HT1080 (cell line): ENCODE measurements at places on chromosomes 5 and 9.

DNA sequence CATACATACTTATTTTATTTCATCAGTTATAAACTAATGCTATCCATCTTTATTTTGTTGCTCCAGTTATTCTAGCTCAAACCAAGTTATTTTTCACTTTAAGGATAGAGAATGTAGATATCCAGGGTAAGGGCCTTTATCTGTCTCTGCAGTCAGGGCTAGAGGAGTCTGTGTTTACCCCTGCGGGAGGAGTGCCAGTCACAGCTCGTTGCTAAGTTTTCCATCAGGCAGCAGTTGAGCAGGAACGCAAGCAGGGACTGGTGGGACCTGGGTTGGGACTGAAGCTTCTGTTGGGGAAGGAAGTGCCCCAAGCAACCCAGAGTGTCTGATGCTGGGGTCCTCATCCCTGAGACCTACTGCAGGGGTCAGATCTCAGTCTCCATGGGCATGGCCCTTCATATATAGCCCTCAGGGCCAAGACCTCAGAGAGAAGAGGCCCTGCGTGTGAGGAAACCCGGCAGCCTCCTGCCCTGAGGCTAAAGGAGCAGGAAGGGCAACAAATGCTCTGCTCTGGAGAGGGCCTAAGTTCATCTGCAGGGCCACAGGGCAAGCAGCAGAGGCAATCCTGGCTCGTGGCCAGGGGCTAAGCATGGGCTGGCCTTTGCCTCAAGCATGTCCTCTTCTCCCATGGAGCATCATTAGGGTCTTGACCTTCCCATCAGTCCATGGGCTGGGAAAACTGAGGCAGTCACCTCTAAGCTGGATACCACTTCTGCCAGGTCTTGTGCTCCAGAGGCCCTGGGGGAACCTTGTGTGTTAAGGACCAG lies 6.6 kb downstream of the SLC22A4 start:
- DNase-seq: no peak

GRCh38 chr5:160466889-160467554 lies 45.4 kb downstream of the PTTG1 start:
- DNase-seq: no peak

GRCh38 chr5:99973779-99974178 lies 561.4 kb upstream of the FAM174A start:
- DNase-seq: no peak

GRCh38 chr9:130320723-130321481 lies 55.3 kb downstream of the HMCN2 start:
- no peak for DNase-seq

GRCh38 chr9:5791870-5792269 lies 41.0 kb downstream of the ERMP1 start:
- no peak for DNase-seq
